ENCODE measurements at places on chromosomes 3 and 15. TPM values are rescaled to one million over a fixed set of nuclear protein-coding genes. Genes with fewer than 3 reads are reported as not detected.

Gene GNAI2
- total RNA-seq: 51.1 TPM

Gene NR2E3
- total RNA-seq: not detected

Gene LRRIQ4
- total RNA-seq: not detected

Gene COPS2
- 66.3 TPM for total RNA-seq

Gene ZNF80
- not detected for total RNA-seq

Gene CCDC54
- total RNA-seq: not detected

Gene CFAP100
- not detected for total RNA-seq

Gene IGSF11
- not detected for total RNA-seq

Gene NRROS
- total RNA-seq: not detected

Gene SNX22
- total RNA-seq: 5.5 TPM

Gene PIERCE2
- total RNA-seq: not detected

Gene DCLK3
- not detected for total RNA-seq

Measured in HepG2 (cell line).